Foreskin fibroblast (primary cell): ENCODE measurements at places on chromosomes 5 and 9.
A peak's percentile ranks its signal among the peaks of the same experiment; 100 is the strongest.

GRCh38 chr9:94449486-94449885 lies 105.4 kb upstream of the PCAT7 start:
- DNase-seq: no peak

DNA sequence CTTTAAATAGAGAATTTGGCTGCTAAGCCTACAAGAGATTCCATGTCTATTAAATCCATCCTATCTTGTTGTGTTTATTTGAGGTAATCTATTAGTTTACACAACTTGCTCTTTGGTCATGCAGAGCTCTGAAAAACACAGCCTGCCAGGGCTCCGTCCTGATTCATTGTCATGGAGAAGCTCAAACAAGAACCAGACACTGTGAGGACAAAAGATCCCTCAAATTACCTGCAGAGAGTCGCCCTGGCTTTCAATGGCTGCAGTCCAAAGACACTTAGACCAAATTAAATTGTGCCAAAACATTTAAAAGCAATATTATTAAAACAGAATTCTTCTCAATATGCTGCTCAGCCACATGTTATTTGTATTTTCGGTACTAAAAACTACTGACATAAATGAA lies 60.1 kb downstream of the CDH18 start:
- no peak for DNase-seq

- DNase-seq: no peak
Measured at GRCh38 chr9:135523521-135524129, 2.4 kb downstream of the LCN1 start.

DNA sequence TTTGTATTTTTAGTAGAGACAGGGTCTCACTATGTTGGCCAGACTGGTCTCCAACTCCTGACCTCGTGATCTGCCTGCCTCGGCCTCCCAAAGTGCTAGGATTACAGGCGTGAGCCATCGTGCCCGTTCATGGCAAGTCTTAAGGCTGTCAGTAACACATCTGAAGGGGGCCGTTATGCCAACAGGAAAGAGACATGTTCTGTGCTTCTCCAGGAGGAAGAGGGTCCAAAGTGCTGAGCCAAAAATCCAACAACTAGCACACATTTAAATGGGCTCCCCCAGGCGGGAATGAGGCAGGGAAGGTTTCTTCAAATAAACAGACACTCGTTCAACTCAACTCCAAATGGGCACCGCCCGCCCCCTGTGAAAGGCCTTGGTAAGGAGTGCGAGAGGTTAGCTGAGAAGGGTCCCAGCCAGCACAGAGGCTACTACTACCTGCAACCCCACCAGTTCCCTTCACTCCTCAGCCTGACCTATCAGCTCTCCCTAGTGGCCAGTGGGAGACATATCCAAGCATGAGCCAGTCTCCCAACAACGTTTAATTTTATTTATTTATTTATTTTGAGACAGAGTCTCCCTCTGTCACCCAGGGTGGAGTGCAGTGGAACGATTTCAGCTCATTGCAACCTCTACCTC lies 84.1 kb upstream of the DMRT1 start:
- DNase-seq: peak; percentile 79

GRCh38 chr9:9100070-9100469 lies 1300.5 kb upstream of the DMAC1 start:
- no peak for DNase-seq

GRCh38 chr9:116208417-116209232 lies 55.0 kb downstream of the PAPPA start:
- DNase-seq: peak; percentile 46

- DNase-seq: no peak
Measured at GRCh38 chr5:96817506-96817905, 9.8 kb upstream of the ERAP1 start.

GRCh38 chr9:6055666-6056065 lies 40.2 kb upstream of the RANBP6 start:
- no peak for DNase-seq

DNA sequence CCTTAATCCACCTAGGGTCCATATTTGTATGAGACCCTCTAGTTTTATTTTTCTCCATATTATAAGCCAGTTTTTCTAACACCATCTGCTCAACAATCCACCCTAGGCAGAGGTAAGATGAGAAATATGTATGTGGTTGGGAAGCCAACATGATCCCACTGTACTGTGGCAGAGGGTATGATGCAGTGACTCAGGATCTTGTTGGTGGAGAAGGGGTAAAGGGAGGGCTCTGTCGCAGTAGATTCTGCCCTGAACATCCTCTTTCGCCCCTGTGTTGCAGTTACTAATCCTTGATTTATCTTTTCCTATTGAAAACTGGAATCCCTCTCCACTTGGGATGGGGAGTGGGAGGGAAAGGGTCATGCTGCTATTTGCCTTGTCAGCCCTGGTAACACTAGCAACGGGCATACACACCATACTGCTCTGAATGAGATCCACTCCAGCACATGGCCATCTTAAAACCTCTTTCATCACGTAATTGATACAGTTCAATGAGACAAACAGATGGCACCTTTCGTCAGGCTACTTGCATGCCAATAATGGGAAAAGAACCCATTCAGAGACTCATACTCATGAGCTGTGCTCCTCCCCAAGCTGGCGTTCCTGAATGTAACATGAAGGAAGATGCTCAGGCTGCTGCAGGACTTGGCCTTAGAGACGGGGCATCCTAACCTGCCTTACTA lies 63.0 kb downstream of the ADAMTS12 start:
- DNase-seq: no peak

- DNase-seq: peak; percentile 56
Measured at GRCh38 chr9:34540827-34541226, 18.0 kb upstream of the ENHO start.

GRCh38 chr5:119333421-119333851 lies 22.4 kb upstream of the TNFAIP8 start:
- DNase-seq: no peak
